ENCODE measurements at places on chromosomes 13 and 19. TPM values are rescaled to one million over a fixed set of nuclear protein-coding genes. Genes with fewer than 3 reads are reported as not detected.

ZNF534 gene
- total RNA-seq = 0.44 TPM

ADGRL1 gene
- total RNA-seq = 16.1 TPM

BST2 gene
- total RNA-seq = 42.2 TPM

C19orf33 gene
- 1.6 TPM for total RNA-seq

IGFL3 gene
- not detected for total RNA-seq

KLK14 gene
- 1.6 TPM for total RNA-seq

DPF1 gene
- total RNA-seq = 0.49 TPM

CLDN10 gene
- not detected for total RNA-seq

BRSK1 gene
- 3.0 TPM for total RNA-seq

- H3K27me3 ChIP-seq = no peaks in the 10 kb centered on the region
- no peaks in the 10 kb centered on the region for H3K4me1 ChIP-seq
- no peak overlapping the region for H3K4me3 ChIP-seq
- no peak overlapping the region for H3K27ac ChIP-seq
- peaks cover 44% of the 10 kb centered on the region for H3K36me3 ChIP-seq
These were observed 77.5 kb downstream of the RBM26 start for GRCh38 chr13:79328510-79328909.

DNA sequence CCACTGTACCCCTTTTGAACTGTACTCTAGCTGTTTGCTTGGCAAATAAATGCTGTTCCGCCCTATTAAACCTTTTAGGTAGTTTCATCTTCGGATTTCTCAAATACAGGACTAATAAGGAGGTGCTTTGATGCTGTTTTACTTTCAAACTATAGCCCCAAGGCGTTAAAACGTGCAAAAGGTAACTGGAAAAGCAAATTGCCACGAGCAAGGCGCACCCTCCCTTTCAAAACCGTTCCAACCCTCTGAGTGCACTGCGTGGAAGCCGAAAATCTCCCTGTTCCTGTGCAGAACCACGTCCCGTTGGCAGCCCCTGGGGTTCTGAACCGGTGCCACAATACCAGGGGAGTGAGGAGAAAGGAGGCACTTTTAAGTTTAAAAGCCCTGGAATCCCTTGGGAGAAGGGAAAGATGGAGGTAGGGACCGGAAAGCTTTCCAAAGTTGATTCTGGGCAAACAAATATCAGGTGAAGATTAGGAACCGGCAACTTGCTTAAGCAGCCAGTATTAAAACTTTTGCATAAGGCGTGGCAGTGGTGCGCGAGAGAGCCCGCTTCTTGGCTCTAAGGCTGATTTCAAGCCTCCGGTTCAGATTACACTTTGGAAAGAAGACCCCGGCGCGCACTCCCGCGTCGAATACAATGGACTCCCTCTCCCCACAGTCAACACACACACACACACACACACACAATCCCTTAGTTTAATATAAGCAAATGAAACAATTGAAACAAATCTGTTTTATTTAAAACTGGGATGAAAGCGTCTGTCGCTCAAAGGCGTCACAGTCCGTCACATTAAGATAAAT lies 9.5 kb downstream of the POU4F1 start:
- no peak overlapping the region for H3K4me3 ChIP-seq
- no peak overlapping the region for H3K27ac ChIP-seq
- H3K27me3 ChIP-seq = peaks cover 100% of the 10 kb centered on the region
- H3K36me3 ChIP-seq = no peaks in the 10 kb centered on the region
- no peak for DNase-seq

GRCh38 chr13:105936816-105937215 lies 598.6 kb downstream of the EFNB2 start:
- no peak for DNase-seq
- H3K27me3 ChIP-seq = no peaks in the 10 kb centered on the region

GRCh38 chr13:37392389-37392788 lies 206.2 kb downstream of the POSTN start:
- H3K27ac ChIP-seq = peak overlapping the region; percentile 9
- H3K4me3 ChIP-seq = no peak overlapping the region
- H3K36me3 ChIP-seq = no peaks in the 10 kb centered on the region
- no peaks in the 10 kb centered on the region for H3K27me3 ChIP-seq
- peaks cover 13% of the 10 kb centered on the region for H3K4me1 ChIP-seq

DNA sequence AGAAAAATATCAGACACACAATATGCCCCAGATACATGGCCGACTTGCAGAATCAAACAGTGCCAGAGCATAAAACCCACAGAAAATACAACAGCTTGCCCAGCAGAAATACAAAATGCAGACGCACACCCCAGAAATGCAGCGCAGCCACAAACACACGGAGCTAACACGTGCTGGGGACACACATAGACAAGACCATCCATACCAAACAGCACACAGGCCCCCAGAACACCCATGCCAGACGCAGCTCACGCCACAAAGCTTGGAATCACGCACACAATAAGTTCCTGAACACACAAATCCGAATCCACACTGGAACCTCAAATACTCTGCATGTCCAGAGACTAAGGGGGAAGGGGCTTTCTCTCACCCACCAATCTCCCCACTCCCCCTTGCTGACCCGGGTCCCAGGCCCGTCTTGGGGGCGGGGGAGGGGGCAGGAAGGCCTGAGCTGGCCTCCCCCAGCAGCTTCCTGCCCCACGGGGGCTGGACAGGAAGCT lies 17.2 kb downstream of the CCDC97 start:
- peak overlapping the region; percentile 49 for H3K4me3 ChIP-seq
- H3K4me1 ChIP-seq = peaks cover 75% of the 10 kb centered on the region
- H3K27ac ChIP-seq = peak overlapping the region; percentile 84
- H3K27me3 ChIP-seq = no peaks in the 10 kb centered on the region
- H3K36me3 ChIP-seq = peaks cover 27% of the 10 kb centered on the region

DNA sequence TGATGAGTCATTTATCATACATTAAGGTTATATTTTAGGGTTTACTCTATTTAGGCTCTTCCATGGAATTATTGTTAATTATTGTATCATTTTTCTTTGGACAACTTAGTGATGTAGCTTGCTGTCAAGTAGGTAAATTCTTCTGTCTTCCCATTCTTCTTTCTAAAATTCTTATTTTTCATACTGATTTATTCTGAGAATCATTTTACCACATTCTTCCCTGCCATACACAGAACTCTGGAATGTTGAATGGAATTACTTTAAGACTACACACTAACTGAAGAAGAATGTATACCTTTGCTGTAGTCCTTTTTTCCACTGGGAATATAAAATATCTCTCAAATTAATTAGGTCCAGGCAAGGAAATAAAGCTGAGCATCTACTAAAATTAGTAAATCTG lies 24.5 kb upstream of the SLC7A1 start:
- no peaks in the 10 kb centered on the region for H3K36me3 ChIP-seq
- DNase-seq = no peak
- peaks cover 6% of the 10 kb centered on the region for H3K27me3 ChIP-seq
- no peak overlapping the region for H3K4me3 ChIP-seq
- no peak overlapping the region for H3K27ac ChIP-seq
- H3K4me1 ChIP-seq = no peaks in the 10 kb centered on the region

GRCh38 chr19:5456841-5457200 lies 1.6 kb downstream of the ZNRF4 start:
- H3K27ac ChIP-seq = no peak overlapping the region
- no peak overlapping the region for H3K4me3 ChIP-seq
- H3K36me3 ChIP-seq = no peaks in the 10 kb centered on the region
- H3K27me3 ChIP-seq = peaks cover 26% of the 10 kb centered on the region

DNA sequence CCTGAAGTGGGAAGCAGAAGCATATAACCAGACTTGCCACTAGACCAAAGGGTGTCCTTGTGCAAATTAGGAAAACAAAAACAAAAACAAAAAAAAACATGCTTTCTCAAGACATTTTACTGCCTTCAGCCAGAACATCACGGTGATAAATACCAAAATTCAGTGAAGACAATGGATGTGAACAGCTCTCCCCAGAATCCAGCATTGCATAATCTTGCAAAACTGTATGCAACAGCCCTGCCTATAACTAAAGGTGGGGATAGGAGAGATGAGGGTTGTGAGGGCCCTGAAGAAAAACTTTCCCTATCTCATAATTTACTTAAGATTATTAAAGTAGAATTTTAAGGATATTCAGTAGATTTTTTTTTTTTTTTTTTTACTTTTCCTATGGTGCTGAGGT lies 24.9 kb upstream of the NDFIP2 start:
- DNase-seq = no peak
- no peaks in the 10 kb centered on the region for H3K27me3 ChIP-seq
- H3K27ac ChIP-seq = no peak overlapping the region

- no peaks in the 10 kb centered on the region for H3K27me3 ChIP-seq
- H3K27ac ChIP-seq = no peak overlapping the region
- H3K36me3 ChIP-seq = peaks cover 76% of the 10 kb centered on the region
- no peaks in the 10 kb centered on the region for H3K4me1 ChIP-seq
- no peak for DNase-seq
These were observed 32.1 kb upstream of the SLC7A9 start for GRCh38 chr19:32901504-32902161.

DNA sequence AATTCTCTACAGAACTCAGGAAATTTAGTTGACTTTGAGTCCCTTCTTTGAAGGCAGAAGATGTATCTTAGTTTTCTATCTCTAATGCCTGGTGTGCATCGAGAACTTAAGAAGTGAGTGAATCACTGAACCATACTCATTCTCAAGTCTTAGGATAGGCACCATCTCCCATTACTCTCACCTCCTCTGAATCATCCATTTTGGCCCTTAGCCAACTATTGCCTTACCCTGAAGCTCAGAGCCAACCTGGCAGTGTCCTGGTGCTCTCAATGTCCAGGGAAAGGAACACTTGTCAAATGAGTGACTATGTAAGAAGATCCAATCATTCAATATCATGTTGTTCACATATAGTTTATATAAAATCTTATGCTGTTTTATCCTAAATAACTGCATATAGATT lies 146.6 kb downstream of the RGCC start:
- no peak overlapping the region for H3K27ac ChIP-seq
- H3K27me3 ChIP-seq = no peaks in the 10 kb centered on the region
- no peak overlapping the region for H3K4me3 ChIP-seq
- peaks cover 33% of the 10 kb centered on the region for H3K36me3 ChIP-seq
- H3K4me1 ChIP-seq = no peaks in the 10 kb centered on the region

DNA sequence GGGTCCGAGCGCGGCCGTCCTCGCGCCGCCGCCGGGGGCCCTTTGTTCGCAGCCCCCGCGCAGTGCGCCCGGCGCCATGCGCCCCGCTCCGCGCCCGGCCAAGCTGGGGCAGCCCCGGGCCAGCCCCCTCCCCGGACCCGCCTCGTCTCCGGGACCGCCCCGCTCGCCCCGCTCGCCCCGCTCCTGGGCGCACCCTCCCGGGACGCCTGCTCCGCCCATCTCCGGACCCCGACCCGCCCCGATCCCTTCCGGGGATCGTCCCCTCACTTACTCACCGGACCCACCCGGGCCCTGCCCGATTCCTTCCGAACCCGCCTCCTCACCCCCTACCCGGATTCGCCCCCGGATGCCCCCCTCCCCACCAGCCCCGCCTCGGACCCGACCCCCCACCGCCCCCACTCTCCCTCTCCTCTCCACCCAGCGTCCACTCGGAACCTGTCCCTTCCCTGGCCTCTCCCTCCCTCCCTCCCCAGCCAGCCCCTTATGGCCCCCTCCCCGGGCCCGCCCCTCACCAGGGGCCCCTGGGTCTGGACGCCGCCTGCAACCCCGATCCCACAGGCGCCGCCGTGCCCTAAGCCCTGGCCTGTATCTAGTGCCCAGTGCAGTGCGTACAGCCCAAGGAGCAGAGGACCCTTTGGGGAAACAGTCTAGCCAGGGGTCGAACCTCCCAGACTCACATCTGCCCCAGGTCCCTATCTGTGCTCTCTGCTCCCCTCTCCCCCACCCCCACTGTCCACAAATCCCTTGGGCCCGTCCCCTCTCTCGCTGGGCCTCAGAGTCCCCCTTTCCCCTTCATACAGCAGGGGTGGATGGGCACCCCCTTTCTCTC lies at the start of gene CPAMD8:
CPAMD8 (minus strand) TSS at position 105 of the 829 bp plus-strand sequence. CDS start 168 bp downstream, outside the sequence.
- peaks cover 12% of the 10 kb centered on the region for H3K36me3 ChIP-seq
- H3K27ac ChIP-seq = peak within 1 kb of the TSS; percentile 72
- peak; percentile 27 for DNase-seq

- DNase-seq = no peak
- peaks cover 7% of the 10 kb centered on the region for H3K27me3 ChIP-seq
- no peaks in the 10 kb centered on the region for H3K4me1 ChIP-seq
- no peak overlapping the region for H3K27ac ChIP-seq
These were observed 11.1 kb downstream of the TEX101 start for GRCh38 chr19:43425567-43426392.

- DNase-seq = no peak
- no peak overlapping the region for H3K27ac ChIP-seq
- no peaks in the 10 kb centered on the region for H3K36me3 ChIP-seq
- H3K27me3 ChIP-seq = no peaks in the 10 kb centered on the region
These were observed 2.0 kb downstream of the FARP1 start for GRCh38 chr13:98144801-98145350.

- H3K36me3 ChIP-seq = no peaks in the 10 kb centered on the region
- H3K4me3 ChIP-seq = no peak overlapping the region
- peak overlapping the region; percentile 29 for H3K27ac ChIP-seq
- peaks cover 32% of the 10 kb centered on the region for H3K4me1 ChIP-seq
- no peaks in the 10 kb centered on the region for H3K27me3 ChIP-seq
- DNase-seq = no peak
These were observed 446.0 kb downstream of the PCDH20 start for GRCh38 chr13:60969656-60970055.

- peak within 1 kb of the TSS; percentile 48 for H3K4me3 ChIP-seq
- H3K4me1 ChIP-seq = peaks cover 17% of the 10 kb centered on the region
- no peak within 1 kb of the TSS for H3K27ac ChIP-seq
- H3K36me3 ChIP-seq = no peaks in the 10 kb centered on the region
- H3K27me3 ChIP-seq = peaks cover 48% of the 10 kb centered on the region
These were observed at the start of gene LMTK3 for GRCh38 chr19:48511800-48512503. LMTK3 (minus strand) TSS chr19:48511835; CDS start chr19:48511576, 259 bp downstream.

DNA sequence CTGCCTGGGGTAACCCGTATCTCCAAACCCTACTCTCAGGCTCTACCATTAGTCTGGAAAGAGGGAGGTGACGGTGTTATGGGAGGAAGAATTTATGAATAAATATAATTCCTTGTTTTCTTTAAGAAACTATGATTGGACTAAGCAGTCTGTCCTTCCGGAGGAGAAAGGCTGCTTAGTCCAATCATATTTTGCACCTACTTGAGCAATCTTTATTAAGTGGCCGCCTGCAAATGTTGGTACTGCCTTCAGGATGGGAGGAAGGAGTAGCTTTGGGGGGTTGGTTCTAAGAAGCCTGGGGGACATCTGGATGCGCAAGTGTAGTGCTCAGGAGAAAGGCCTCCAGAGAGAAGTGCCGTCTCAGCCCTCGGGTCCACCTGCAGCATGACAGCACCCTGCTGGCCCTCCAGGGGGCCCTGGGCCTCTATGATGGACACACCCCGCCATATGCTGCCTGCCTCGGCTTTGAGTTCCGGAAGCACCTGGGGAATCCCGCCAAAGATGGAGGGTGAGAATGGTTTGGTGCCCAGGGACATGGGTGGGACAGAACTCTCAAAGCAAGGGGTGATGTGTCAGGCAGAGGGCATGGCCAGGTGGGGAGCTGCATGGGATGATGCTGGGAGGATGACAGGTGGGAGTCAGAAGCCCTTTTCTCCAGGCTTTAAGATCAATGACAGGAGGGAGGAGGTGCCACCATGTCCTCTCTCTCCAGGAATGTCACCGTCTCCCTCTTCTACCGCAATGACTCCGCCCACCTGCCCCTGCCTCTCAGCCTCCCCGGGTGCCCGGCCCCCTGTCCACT lies 4.1 kb downstream of the ACP4 start:
- DNase-seq = no peak
- H3K4me1 ChIP-seq = no peaks in the 10 kb centered on the region
- peaks cover 24% of the 10 kb centered on the region for H3K36me3 ChIP-seq
- no peak overlapping the region for H3K4me3 ChIP-seq
